Erythroblast (primary cell): ENCODE measurements at places on chromosomes 6 and 20.

GRCh38 chr20:23889775-23890187 is 10.2 kb upstream of the CST5 start:
- peak; percentile 65 for DNase-seq

- DNase-seq, result no peak
These were observed 129.6 kb downstream of the CD24 start for GRCh38 chr6:106844930-106845329.

DNA sequence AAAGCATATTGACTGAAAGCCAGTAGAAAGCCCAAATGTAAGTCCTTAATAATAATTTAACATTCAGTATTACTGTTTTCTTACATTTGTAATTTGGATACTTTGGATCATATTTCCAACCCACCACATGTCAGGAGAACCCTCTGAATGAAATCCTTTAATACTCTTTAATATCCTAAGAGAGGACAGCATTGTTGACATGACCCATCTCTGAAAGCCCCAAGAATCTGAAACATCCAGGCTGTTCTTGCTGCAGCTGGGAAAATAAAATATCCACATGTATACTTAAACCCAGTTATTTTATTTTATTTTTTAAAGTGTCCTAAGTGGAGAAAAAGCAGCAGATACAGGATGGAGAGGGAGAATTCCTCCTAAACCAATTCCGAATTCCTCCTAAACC is 130.8 kb upstream of the RIPOR2 start:
- no peak for DNase-seq

- DNase-seq, result no peak
These were observed 1273.9 kb upstream of the MAP3K7 start for GRCh38 chr6:91860541-91861335.

DNA sequence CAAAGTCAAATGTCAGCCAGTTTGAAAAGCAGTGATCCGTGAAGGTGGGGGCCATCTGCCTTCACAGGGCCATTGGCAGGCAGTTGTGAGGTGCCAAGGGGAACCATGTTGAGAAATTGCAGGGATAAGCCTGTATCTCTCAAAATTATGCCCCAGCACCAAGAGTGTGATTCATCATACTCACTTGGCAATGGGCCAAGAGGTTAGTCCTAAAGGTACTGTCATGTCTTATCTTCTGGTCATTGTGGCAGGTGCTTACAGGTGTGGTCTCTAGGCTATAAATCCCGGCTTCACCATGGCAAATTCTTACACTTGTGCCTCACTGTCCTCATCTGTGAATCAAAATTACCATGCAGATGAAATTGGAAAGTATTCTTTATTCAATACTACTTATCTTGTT is 150.7 kb upstream of the LAMP5 start:
- DNase-seq, result peak; percentile 1

- no peak for DNase-seq
These were observed 5.1 kb downstream of the BEND3 start for GRCh38 chr6:107110200-107110599.
